ENCODE measurements at places on chromosomes 3 and 15. TPM values are rescaled to one million over a fixed set of nuclear protein-coding genes. Genes with fewer than 3 reads are reported as not detected.
A peak's percentile ranks its signal among the peaks of the same experiment; 100 is the strongest.

DNA sequence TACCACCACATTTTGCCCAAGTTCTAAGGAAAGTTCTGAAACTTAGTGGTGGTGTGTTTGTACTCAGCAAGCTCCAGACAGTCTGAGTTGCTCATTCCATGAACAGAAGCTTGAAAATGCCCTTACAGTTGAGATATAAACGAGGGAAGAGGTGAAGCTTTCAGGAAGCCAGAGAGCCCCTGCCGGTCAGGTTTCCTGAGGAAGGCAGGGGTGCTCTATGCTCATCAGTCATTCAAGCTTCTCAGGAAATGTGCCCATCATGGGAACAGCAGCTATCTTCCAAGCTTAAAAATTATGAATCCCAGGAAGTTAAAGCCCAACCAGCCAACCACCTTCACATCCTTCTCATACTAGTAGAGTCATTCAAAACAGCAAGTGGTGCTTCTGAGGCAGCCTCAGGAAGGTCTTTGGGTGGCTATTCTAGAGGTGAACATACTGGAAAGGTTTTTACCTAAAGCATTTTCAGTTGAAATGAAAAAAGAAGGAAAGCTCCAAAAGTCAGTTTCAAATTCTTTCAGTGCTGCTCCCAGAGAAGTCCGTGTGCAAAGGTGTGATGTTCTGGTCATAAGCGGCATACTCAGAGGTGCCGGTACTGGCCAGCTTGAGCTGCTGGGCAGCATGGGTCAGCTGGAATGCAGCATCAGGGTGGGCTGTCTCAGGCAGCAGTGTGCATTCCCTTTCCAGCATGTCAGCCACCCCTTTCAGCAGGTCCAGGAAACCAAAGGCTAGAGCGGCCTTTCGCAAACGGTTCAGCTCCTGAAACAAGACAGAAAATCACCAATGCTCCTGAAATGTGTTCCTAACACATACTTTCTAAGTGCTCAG lies 31.8 kb downstream of the INTS14 start:
- no peak for DNase-seq

GRCh38 chr15:62782071-62782841 lies 260.3 kb upstream of the TPM1 start:
- no peak for DNase-seq

DNA sequence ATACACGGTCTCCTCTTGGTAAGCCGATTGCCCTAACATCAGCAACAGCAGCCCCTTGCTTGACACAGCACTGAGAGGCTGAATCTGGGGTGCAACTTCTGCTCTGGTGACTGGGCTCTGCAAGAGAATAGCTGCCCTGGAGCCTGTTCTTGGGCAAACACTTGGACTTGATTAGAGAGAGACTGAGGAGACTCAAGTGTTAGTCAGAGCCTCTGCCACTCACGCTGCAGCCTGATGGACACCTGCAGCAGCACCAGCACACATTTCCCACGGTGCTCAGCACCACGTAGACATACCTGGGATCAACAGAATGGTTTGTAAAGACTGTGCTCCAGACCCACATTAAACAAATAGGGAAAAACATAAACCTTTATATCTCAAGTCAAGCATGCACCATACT lies 35.8 kb upstream of the UMPS start:
- DNase-seq = no peak

- no peak for DNase-seq
Observed at GRCh38 chr3:131009698-131010097, 16.9 kb downstream of the ASTE1 start.

GRCh38 chr15:101647251-101647650 lies 4.9 kb downstream of the TM2D3 start:
- DNase-seq = no peak

GRCh38 chr15:79154483-79155135 lies 64.0 kb upstream of the RASGRF1 start:
- DNase-seq = no peak

- DNase-seq = no peak
Observed at GRCh38 chr3:13673207-13673606, 124.3 kb downstream of the FBLN2 start.

DNA sequence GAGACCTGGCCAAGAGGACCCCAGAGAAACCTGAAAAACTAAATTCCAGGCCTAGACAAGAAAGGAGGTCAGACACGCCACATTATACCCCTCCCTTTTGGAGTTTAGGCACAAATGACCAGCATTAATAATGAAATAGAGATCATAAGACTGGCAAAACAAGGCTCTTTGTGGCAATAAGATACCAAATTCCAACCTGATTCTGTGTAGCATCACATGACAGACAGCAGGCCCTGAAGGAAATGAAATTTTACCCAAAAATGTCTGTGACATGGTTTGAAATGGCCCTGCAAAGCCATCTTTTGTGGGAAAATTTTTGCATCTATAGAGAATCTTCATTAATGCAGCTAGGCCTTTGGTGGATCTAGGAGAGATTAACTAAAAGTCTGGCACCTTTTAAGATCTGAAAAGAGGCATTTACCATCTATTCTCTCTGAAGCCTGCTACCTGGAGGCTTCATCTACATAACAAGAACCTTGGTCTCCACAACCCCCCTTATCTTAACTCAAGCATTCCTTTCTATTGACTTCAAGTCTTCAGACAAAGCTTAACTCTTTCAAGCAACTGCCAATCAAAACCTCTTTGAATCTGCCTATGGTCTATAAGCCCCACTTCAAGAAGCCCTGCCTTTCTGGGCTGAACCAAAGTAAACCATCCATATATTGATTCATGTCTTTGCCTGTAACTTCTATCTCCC lies 8.0 kb downstream of the FAM174B start:
- no peak for DNase-seq

DNA sequence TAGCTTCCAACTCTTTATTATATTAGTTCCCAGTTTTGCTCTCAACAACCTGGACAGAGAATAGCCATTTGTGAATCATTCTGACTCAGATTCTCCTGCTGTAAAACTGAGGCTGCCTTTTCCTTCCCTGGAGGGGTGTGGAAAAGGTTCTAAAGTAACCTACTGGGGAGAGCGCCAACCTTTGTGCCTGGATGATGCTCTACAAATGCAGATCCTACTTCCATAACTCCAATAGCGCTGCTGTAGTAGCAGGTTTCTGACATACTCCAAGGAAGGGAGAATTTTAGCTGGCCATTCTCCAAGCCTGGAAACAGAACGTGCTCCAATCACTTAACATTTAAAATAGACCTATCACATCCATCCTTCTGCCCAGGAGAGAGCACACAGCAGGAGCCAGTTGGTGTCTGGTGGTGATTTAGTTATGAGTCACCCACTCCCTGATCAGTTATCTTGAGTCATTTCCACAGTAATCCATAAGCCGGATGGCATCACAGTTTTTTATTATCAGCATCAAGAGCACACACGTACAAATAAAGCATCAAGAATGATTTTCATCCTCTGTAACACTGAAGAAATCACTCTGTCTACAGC lies 38.3 kb downstream of the MYH15 start:
- no peak for DNase-seq

DNA sequence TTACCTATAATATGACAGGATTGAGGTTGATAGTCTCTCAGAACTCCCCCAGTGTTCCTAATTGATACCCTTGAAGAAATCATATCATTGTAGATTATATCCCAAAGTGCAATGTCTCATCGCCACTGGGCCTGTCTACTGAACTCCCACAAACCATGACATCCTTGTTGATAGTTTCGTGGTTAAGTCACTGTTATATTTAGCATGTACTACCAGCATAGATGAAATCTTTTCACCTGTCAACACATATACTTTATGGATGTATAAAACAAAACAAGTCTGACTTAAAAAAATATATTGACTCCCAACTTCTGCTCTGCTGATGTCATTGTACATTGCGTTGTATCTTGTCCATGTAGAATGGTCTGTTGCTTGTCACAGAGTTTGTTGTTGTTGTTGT lies 128.1 kb downstream of the IQCH start:
- no peak for DNase-seq

GRCh38 chr15:69854521-69855181 lies 243.1 kb downstream of the TLE3 start:
- DNase-seq = no peak

- no peak for DNase-seq
Observed at GRCh38 chr15:56369234-56369633, 4.0 kb downstream of the TEX9 start.

- DNase-seq = peak; percentile 40
Observed at GRCh38 chr15:59532770-59533379, 78.7 kb upstream of the GCNT3 start.

- no peak for DNase-seq
Observed at GRCh38 chr3:119534296-119534695, 25.1 kb downstream of the CD80 start.

GRCh38 chr3:76866729-76867408 lies 173.0 kb upstream of the ROBO2 start:
- no peak for DNase-seq

DNA sequence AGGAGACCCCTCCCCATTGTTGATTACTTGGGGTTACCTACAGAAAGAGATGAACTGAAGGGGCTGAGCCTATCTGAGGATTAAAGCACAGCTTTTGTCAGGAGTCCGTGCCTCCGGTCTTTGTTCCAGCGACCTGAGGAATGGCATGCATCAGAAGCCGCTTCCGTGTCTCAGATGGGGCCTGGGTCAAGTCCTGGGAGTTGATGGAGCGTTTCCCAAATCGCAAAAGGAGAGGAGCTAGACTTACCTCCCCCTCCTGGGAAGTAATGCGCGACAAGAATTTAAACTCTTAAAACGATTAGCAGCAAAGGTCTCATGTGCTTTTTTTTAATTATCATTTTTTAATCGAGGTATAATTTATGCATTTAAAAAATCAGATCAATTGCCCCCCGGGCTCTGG lies 983 bp upstream of the ALDH1A3 start:
- no peak for DNase-seq

DNA sequence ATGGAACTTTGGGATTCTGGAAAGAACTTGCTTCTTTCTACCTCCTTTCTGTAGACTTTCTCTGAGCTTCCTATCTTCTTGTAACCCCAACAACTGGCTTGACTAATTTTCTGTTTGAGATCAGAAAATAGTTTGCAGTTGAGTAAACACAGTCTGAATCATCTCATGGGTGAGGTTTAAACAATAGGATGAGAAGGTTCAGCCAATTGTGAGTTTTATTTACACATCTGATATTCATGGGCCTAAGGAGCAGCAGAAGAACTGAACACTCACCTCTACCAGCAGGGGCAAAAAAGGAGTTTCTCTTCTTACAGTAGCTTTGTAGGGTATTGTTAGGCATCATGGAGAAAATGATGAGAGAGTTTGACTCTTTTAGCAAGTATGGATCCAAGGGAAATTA lies 54.2 kb downstream of the DTWD1 start:
- no peak for DNase-seq

GRCh38 chr15:45089712-45090373 lies 24.1 kb downstream of the DUOX2 start:
- no peak for DNase-seq

- no peak for DNase-seq
Observed at GRCh38 chr3:46068501-46068900, 41.2 kb upstream of the XCR1 start.

P2RY1 gene
- total RNA-seq = 0.82 TPM

C3orf38 gene
- total RNA-seq = 21.8 TPM

LXN gene
- 1.4 TPM for total RNA-seq

TM4SF18 gene
- total RNA-seq = not detected

WNT5A gene
- total RNA-seq = not detected

JAGN1 gene
- 7.5 TPM for total RNA-seq

CACNA2D2 gene
- 3.0 TPM for total RNA-seq

GASK1A gene
- total RNA-seq = not detected

CSPG4 gene
- total RNA-seq = not detected

PPARG gene
- 0.14 TPM for total RNA-seq

COL8A1 gene
- not detected for total RNA-seq

Measured in activated naive CD4-positive, alpha-beta T cell treated with anti-CD3 and anti-CD28 coated beads, Interleukin-2, amount 50 U/mL, for 72 hours (primary cell).